ENCODE measurements at places on chromosomes 5 and 9.

- no peak for DNase-seq
Observed at GRCh38 chr5:75524071-75524470, 12.4 kb downstream of the POLK start.

GRCh38 chr9:120191141-120191540 lies 388.8 kb downstream of the CDK5RAP2 start:
- no peak for DNase-seq

DNA sequence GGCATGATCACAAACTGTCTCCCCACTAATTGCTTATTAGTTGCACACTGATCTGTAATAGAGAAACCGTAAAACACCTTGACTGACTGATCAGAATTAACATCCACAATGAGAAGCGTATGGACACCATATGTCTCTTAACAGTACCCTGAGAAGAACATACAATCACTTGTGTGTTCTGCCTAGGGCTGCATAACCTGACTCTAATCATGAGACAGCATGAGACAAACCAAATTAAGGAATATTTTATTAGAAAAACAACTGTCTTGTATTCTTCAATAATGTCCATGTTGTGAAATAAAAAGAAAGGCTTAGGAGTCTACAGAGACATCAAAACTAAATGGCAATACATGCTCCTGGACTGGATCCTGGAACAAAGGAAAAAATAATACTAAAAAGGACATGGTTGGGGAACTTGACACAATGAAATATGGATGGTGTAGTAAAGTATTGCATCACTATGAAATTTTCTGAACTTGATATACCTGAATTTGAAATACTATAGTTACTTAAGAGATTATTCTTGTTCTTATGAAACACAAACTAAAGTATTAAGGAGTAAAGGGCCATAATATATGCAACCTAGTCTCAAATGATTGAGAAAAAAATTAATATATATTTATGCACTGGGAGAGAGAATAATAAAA lies 162.1 kb downstream of the CWC27 start:
- DNase-seq: no peak

- DNase-seq: no peak
Observed at GRCh38 chr9:86424251-86424891, 70.2 kb upstream of the TUT7 start.

DNA sequence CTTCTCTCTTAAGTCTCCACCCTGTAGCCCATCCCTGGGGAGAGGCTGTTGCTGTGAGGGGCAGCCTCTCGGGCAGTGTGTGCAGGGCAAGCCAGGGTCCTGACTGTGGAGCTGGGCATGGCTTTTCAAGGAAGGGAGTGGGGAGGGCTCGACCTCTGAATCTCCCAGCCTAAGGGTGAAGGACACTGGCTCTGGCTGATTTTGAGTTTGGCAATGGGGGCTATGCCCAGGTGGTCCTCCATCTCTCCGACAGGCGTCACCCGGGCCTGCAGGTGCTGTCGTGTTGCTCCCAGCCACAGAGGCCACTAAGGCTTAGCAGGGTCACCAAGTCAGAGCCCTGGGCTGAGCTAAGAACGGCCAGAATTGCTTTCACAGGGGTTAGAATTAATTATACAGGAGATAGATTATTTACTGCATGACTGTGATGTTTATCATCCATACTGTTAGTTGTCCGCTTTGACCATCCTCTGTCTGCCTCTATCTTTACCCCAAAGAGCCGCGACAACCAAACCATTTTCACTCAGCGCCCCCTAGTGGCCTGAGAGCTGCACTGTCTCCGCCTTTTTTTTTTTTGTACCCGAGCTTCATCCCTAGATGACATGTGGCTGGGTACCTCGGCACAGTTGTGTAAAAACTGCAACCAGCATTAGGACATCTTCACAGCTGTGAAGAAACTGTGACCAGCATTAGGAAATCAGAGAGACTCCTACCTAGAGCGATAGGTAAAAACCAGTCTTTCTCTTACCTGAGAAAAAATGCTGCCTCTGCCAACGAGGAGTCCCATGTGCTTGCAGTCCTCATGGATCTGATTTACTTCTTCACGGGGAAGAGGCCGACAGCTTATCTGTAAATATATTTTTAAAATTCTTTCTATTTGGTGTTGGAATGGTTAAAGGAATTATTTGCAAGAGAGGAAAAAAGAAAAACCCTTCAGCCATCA lies 44.5 kb downstream of the AGXT2 start:
- DNase-seq: peak; percentile 57

DNA sequence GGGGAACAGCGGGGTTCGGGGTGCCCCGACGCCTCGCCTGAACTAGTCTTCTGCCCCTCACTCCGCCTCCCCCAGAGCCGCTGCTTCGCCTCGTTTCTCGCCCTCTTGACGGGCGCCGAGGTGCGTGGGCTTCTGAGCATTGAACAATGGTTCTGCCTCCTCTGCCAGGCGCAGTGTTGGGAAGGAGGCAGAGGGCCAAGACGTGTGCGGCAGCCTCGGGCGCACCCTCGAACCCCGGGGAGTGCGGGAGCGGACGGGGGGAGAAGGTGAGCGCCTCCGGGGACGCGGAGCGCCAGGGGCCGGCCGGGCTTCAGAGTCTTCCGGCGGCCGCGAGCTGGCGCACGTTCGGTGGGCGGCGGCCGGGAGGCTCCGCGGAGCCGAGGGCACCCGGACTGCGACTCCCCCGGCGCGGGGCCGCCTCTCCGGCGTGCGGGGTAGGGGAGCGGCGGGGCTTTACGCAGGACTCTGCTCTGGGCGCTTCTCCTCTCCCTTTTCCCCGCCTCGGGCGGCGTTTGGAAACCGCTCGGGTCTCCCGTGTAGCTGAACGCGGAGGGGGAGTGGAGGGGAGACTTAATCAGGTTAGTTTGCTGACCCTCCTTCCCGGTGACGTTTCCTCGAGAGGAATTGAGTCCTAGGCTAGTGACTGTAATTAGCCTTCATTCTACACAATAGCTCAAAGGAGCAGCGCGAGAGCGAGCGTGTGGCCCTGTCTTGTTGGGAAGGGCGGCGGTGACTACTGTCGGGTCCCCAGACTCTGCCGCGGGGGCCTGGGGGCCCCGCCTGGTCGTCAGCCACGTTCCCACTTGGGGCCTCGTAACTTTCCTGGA lies 1.1 kb downstream of the VLDLR start:
- DNase-seq: peak; percentile 2

- no peak for DNase-seq
Observed at GRCh38 chr5:29214839-29215238, 1978.6 kb upstream of the CDH6 start.

DNA sequence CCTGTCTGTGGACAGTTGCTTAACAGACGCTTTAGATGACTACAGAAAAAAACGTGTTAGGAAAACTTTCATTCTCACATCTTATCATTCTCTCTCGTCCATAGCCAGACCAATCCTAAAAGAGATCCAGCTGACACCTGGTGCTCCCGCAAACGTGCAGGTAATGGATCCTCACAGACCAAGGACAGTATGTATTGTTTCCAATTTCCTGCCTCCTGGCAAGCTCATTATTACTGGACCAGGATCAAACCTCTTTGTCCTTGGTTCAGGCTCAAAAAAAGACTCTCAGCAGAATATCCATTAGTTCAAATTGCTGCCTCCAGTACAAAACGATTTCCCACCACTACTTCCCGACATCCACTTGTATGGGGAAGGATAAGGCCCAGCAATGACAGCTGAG lies 62.4 kb downstream of the SERINC5 start:
- DNase-seq: no peak

DNA sequence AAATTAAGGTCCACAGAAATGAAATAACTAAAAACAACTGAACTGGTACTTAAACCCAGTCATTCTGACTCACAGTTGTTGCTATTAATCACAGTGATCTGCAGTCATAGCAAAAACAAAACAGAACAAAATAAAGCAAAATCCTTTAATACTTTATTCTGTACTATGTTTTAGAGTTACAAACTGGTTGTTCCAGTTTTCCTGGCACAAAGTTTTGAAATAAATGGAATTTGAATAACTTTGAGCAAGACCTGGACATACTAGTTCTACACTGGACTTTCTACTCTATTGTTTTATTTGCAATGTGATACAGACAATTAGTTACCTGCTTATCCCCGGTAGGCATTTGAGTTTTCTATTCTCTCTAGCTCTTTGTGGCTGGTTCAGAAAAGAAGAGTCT lies 147.9 kb downstream of the DMRT2 start:
- no peak for DNase-seq

- DNase-seq: no peak
Observed at GRCh38 chr5:161278739-161279660, 267.5 kb downstream of the GABRB2 start.

- no peak for DNase-seq
Observed at GRCh38 chr5:18544421-18544820, 910.2 kb downstream of the TAF11L14 start.

DNA sequence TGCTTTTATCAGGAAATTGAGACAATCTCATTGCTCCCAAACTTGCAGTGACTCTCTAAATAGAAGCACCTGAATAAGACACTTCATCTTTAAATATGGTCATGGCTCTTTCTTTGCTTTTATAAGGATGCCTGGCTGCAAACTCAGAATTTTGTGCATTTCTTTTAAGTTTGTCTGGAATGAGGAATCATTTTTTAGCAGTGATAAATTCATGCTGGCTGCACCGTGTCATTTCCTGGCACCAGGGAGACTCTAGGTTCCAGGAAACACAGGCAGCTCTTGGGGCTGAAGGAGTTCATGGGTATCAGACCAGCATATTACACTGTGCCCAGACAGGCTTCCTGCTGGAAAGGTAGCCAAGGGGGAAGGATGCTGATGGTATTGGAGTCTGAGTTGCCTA lies 109.9 kb downstream of the NUDT12 start:
- DNase-seq: no peak

DNA sequence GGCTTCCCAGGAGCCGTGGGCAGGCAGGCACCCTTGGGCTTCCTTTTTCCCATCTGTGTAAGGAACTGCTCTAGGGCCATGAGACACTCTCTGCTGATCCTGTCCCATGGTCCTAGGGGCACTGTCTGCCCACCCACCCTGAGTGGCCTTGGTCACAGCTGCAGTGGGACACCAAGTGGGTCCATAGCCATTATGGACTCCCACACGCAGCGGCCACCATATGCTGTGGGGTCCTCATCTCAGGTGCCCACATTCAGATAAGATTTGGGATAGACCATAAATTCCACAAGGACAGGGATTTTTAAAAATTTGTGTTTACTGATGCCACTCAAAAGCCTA lies 180.8 kb downstream of the AUH start:
- no peak for DNase-seq

DNA sequence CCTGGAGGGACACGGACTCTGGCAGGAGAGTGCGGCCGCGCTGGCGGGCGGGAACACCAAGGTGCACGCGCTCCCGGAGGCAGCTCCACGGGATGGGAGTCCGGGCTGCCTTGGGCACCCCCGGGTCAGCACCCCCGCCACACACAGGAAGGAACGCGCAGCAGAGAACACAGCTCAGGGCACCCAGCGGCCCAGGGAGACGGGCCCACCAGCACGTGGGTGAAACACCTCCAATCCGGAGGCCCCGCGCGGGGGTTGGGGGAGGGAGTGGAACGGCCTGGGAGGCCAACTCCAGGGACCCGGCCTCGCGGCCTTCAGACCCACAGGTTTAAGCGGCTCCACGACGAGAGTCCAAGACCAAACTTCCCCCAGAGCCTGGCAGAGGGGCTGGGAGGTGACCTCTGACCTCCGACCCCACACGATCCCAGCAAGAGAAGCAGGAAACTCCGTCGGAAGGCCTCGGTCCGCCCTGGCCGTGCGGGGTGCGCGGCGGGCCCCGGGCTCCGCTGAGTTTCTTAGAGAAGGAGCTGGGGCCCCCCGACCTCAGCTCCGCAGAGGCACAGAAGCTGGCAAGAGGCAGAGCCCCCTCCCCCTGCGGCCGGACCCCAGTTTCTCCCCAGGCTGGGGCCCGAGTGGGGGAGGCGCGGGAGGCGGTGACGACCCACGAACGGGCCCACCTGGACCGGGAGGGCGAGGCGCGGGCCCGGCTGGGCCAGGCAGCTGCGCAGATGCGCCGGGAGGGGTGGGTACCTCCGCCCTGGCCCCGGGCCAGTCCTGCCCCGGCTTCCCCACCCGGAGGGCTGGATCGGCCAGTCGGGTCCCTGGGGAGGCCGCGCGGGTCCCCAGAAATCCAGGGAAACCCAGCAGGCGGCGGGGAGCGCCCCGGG lies 851 bp downstream of the NACC2 start:
- DNase-seq: peak; percentile 64

- DNase-seq: no peak
Observed at GRCh38 chr5:155884041-155884440, 442.9 kb upstream of the SGCD start.

- peak; percentile 63 for DNase-seq
Observed at GRCh38 chr9:83620841-83621636, 1.9 kb upstream of the IDNK start.

GRCh38 chr5:24923400-24923799 lies 278.6 kb upstream of the CDH10 start:
- DNase-seq: no peak

- no peak for DNase-seq
Observed at GRCh38 chr5:56026863-56027300, 32.1 kb upstream of the IL6ST start.

- DNase-seq: no peak
Observed at GRCh38 chr9:125924351-125924750, 177.2 kb downstream of the PBX3 start.

- DNase-seq: no peak
Observed at GRCh38 chr5:122081541-122081940, 3.5 kb upstream of the LOX start.

DNA sequence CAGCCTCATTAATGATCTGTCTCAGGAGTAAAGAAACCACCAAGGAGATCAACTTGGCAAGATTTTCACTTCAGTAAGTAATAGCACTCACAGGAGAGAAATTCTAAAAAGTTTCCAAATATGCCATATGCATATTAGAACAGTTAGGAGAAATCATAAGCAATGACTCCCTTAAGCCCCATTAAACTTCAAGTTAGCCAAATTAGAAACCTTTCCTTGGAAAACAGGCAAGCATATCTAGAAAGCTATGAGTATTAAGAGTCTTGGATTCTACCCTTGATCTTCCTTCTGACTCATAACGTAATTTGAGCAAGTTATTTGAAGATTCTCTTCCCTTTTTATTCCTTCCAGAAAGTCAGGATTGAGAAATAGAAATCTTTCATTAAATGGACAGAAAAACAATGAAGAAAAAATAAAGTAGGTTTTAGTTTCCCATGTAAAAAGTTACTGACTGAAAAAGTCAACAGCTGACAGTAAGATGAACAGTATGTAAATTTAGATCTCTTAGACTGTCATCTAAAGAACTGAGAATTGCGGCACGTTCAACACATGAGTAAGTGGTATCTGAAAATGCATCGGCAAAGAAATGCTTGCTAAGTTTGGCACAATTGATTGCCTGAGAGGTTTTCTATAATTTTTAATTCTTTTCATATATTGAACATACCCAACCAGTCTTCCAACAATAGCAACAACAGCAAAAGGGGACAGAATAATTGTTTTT lies 565.7 kb upstream of the FTMT start:
- no peak for DNase-seq

DNA sequence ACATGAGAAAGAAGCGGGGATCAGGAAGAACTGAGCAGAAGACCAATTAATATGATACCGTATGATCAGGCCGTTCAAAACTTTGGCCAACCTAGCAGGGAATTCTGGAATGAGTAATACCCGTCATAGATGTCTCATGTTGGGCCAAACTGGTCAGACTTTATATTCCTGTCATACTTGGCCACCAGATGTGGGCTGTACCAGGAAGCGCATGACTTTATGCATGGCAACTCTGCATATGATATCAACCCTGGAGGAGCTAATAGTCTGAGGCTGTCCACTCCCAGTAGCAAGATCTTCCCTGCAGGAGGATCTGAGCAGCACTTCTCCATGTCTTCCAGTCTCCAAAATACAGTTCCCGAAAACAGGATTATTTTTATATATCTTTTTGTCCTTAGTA lies 68.5 kb upstream of the NAA35 start:
- no peak for DNase-seq

- no peak for DNase-seq
Observed at GRCh38 chr5:130052752-130053151, 148.5 kb downstream of the CHSY3 start.

All from CD4-positive, alpha-beta T cell treated with Interleukin-6 for 4 hours (primary cell).